ENCODE measurements at places on chromosomes 6 and 20. TPM values are rescaled to one million over a fixed set of nuclear protein-coding genes. Genes with fewer than 3 reads are reported as not detected.

- H3K27me3 ChIP-seq, result no peaks in the 10 kb centered on the region
- DNase-seq, result no peak
- no peaks in the 10 kb centered on the region for H3K4me1 ChIP-seq
- no peak overlapping the region for H3K27ac ChIP-seq
Observed at GRCh38 chr6:121000381-121000780, 333.9 kb downstream of the TBC1D32 start.

DNA sequence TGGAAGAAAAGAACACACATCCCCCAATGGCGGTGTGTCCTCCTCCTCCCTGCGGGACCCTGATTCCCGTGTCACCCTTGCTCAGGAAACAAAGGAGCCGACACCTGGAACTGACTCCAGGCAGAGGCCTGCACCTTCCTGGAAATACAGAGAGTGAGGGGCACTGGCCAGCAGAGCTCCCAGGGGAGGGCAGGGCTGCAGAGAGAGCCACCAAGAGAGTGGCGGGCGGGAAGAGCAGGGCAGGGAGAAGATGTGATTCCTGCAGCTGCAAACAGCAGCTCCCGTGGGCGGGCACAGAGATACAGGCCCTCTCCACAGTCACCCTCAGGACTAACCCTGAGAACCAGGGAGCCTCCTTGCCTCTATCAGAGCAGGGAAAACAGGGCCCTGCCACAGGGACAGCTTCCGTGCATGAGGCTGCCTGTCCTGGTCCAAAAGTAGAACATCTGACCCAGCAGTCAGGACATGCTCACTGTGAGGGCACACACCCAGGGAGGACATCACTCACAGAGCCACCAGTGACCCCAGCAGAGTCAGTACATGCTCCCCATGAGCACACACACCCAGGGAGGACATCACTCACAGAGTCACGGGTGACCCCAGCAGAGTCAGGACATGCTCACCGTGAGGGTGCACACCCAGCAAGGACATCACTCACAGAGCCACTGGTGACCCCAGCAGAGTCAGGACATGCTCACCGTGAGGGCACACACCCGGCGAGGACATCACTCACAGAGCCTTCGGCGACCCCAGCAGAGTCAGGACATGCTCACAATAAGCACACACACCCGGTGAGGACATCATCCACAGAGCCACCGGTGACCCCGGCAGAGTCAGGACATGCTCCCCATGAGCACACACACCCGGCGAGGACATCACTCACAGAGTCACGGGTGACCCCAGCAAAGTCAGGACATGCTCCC, 193.1 kb downstream of the DLL1 start:
- peak; percentile 43 for DNase-seq
- H3K27me3 ChIP-seq, result no peaks in the 10 kb centered on the region
- H3K27ac ChIP-seq, result no peak overlapping the region

- no peaks in the 10 kb centered on the region for H3K27me3 ChIP-seq
- H3K4me3 ChIP-seq, result no peak overlapping the region
- DNase-seq, result peak; percentile 61
- H3K4me1 ChIP-seq, result no peaks in the 10 kb centered on the region
- no peak overlapping the region for H3K27ac ChIP-seq
- no peaks in the 10 kb centered on the region for H3K36me3 ChIP-seq
Observed at GRCh38 chr20:21767200-21767738, 61.8 kb downstream of the PAX1 start.

GRCh38 chr6:2471472-2471871, 226.1 kb upstream of the GMDS start:
- H3K4me3 ChIP-seq, result no peak overlapping the region
- peaks cover 15% of the 10 kb centered on the region for H3K4me1 ChIP-seq
- H3K36me3 ChIP-seq, result no peaks in the 10 kb centered on the region
- peaks cover 42% of the 10 kb centered on the region for H3K27me3 ChIP-seq
- no peak overlapping the region for H3K27ac ChIP-seq

Gene RGS17
- total RNA-seq, result 1.4 TPM

Measured in osteoblast (primary cell).